ENCODE measurements at places on chromosomes 2 and 18.

GRCh38 chr18:39607034-39607433, 2041.4 kb upstream of the CELF4 start:
- DNase-seq: no peak

- no peak for DNase-seq
Measured at GRCh38 chr2:42385225-42385624, 24.2 kb upstream of the COX7A2L start.

GRCh38 chr2:64768491-64769005, 114.8 kb upstream of the SERTAD2 start:
- no peak for DNase-seq

DNA sequence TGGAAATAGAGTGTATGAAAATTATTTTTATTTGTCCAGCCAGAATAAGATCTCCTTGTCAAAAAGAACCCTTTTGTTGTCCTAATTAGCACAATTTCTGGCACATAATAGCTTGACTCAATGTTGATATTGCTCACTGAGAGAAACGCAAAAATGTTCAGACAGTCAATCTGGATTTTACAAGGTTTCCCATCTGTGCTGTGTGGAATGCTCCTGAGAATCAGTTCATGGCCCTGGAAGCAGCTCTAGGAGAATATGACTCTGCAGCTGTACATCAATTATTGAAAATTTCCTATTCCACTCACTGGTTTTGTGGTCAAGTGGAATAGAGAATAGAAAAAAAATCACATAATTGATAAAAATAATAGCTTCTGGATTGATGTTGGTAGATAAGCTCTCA, 1582.9 kb upstream of the NXPH2 start:
- no peak for DNase-seq

GRCh38 chr2:16156411-16156810, 216.1 kb downstream of the MYCN start:
- no peak for DNase-seq

DNA sequence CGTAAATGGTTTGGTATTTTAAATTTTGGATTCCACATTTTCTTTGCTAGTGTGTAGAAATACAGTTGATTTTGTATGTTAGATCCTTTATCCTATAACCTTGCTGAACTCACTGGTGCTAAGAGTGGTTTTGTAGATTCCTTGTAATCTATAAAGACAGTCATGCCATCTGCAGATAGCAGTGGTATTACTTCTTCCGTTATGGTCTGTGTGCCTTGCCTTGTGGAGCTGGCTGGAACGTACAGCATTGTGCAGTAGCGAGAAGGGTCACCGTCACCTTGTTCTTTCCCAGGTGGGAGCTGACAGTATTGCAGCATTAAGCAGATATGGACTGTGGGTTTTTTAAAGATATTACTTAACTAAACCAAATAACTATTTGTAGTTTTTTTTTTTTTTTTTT, 33.7 kb downstream of the ATP9B start:
- DNase-seq: no peak

GRCh38 chr2:158979772-158980171, 11.3 kb downstream of the TANC1 start:
- DNase-seq: no peak

GRCh38 chr2:21812766-21813165, 689.0 kb downstream of the TDRD15 start:
- DNase-seq: no peak

DNA sequence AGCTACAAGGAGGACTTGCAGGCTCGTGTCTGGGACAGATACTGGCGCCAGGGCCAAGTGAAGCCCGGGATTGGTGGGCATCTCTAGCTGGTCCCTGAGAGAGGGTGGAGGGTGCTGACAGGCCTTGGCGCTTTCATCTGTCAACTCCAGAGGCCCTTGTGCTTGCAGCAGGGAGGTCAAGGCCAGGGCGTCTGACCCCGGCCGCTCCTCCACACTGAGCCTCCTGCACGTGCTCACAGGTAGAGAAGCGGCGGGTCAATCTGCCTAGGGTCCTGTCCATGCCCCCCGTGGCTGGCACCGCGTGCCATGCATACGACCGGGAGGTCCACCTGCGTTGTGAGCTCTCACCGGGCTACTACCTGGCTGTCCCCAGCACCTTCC, 9.5 kb downstream of the CAPN10 start:
- no peak for DNase-seq

GRCh38 chr18:79413901-79414300, 18.2 kb downstream of the NFATC1 start:
- no peak for DNase-seq

GRCh38 chr18:10049747-10050146, 135.9 kb downstream of the VAPA start:
- no peak for DNase-seq

DNA sequence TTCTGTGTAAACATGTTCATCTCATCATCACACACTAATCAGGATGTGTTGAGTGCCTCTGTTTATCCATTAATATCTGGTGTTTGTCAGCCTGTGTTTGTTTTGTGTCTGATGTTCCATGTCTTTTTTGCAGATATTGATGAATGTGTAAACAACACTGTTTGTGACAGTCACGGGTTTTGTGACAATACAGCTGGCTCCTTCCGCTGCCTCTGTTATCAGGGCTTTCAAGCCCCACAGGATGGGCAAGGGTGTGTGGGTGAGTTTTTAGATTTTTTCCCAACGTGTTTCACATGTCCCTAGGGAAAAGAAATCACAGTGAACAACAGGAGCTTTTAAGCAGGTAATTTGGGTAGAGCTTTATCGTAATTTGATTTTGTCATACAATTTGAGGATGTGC, 133.7 kb upstream of the RASGRP3 start:
- DNase-seq: no peak

DNA sequence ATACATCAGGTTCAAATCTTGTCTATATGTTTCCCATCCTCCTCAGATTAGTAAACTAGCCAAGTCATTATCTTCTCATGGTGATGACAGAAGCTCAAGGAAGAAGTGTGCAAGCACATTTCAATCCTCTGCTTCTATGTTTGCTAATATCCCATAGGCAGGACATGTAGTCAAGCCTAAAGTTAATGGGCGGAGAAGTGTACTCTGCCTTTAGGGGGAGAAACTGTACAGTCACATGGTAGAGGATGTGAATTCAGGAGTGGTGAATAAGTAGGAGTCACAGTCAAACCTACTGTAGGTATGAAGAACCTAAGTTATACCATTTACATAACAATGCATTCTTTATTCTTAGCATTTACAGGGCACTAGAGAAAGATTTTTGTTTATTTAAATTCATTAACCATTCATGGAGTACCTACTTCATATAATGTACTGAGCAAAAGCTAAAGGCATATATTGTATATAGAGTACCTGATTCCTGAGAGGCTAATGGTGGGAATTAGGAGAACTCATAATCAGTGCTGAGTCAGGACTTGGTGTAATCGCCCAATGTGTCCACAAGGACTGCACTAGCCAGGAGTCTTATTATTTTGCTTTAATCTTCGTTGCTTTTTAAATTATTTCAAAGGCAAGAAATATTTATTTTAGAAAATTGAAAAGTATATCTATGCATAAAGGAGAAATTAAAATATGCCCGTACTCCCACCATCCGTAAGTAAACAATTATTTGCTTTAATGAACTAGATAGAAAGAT, 394.3 kb upstream of the ETAA1 start:
- DNase-seq: no peak

- DNase-seq: no peak
Measured at GRCh38 chr18:31143025-31143424, 19.6 kb downstream of the DSC1 start.

- DNase-seq: no peak
Measured at GRCh38 chr2:147204102-147204501, 640.7 kb upstream of the ACVR2A start.

GRCh38 chr2:3332133-3332532, 45.5 kb downstream of the EIPR1 start:
- no peak for DNase-seq

- DNase-seq: no peak
Measured at GRCh38 chr18:47253101-47253654, 1.7 kb upstream of the SKOR2 start.

DNA sequence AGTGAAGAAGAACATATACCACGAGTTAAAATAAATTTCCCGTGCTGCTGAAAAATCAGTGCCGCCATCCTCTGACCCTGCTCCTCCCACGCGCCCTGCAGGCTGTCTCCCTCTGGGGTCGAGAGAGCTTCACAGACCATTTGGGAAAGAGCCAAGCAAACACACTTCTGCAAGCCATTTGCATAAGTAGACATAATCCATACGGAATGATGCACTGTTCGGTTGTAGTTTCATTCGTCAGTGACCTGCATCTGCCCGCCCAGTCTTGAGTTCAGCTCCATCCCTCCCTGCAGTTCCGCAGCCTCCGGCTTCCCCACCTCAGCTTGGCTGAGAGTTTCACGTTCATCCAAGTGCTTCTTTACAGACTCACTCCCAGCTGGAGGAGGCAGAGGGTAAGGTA, 69.6 kb downstream of the TRAPPC12 start:
- no peak for DNase-seq

DNA sequence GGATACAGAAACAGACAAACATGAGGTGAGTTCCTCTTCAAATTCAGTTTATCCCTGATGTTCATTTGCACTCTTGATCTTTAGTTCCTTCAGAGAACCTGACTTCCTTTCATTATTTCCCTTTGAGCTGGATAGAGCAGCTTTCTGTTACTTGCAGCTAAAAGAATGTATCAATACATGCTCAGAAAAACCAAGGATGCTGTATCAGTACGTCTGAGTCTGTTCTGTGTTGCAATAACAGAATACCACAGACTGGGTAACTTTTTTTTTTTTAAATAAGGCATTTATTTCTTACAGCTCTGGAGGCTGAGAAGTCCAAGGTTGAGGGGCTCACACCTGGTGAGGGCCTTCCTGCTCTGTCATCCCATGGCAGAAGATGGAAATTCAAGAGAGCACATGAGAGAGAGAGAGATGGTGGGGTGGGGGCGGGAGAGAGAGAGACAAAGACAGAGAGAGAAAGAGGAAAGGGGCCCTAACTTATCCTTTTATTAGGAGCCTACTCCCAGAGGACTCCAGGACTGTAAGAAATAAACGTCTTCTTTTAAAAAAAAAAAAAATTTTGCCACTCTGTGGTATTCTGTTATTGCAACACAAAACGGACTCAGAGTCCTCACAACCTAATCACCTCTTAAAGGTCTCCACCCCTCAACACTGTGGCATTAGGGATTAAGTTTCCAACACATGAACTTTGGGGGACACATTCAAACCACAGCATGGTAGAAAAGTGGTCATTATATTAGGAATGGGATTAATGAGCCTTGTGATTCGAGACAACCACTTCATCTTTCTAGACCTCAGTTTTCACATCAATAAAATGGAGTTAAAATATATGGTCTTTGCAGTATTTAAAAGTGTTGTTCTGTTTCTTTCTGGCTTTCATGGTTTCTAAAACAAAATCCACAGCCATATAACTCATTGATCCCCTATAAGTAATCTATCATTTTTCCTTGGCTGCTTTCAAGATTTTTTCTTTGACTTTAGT, 18.4 kb upstream of the SELENOI start:
- DNase-seq: no peak

DNA sequence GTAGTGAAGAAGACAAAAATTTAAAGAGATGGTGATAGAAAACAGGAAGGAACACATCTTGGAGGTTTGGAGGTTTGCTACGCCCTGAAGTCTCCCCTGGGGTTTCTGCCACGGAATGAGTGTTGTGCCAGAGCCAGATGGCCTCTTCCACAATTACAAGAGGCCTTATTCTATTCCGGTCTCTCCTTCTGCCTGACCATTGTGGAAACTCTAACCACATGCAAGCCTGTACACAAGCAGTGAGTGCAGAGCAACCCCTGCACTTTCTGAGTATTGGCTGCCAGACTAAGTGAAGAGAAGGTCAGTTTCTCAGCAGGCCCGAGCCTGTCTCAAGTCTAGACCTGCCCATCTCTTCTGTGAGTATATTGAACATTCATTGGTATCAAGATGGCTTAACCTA, 22.7 kb upstream of the MYO1B start:
- DNase-seq: no peak

GRCh38 chr18:22349966-22350365, 67.7 kb downstream of the CTAGE1 start:
- no peak for DNase-seq

DNA sequence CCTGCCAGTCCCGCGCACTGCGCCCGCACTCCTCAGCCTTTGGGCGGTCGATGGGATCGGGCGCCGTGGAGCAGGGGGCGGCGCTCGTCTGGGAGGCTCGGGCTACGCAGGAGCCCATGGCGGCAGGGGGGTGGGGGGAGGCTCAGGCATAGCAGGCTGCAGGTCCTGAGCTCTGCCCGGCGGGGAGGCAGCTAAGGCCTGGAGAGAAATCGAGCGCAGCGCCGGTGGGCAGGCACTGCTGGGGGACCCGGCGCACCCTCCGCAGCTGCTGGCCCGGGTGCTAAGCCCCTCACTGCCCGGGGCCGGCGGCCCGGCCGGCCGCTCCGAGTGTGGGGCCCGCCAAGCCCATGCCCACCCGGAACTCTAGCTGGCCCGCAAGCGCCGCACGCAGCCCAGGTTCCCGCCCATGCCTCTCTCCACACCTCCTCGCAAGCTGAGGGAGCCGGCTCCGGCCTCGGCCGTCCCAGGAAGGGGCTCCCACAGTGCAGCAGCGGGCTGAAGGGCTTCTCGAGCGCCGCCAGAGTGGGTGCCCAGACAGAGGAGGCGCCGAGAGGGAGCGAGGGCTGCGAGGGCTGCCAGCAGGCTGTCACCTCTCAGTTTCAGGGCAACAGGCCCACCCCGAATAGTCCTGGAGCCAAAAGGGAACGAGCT, 74.1 kb downstream of the PSMG2 start:
- no peak for DNase-seq

- no peak for DNase-seq
Measured at GRCh38 chr2:211203986-211204385, 647.6 kb downstream of the CPS1 start.

DNA sequence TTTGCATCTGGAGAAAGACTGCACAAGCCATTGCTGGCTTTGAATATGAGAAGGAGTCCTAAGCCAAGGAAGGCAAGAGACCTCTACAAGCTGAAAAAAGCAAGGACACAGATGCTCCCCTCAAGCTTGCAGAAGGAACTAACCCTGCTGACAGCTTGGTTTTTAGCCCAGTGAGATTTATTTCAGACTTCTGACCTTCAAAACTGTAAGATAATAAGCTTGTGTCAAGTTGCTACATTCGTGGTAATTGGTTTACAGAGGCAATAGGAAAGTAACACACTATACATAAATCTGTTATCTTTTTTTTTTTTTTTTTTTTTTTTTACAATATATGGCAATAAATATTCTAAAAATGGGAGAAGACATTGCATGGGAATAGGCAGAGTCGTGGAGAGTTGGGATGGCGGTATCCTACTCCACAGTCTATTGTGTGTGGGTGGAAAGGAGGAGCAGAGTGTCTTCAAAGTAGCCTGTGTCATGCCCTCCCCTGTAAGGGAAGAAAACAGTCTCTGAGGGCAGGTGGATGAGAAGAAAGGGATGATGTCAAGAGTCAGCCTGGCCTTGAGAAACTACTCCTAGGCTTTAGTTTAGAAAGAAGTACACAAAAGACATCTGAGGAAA, 196.9 kb downstream of the THSD7B start:
- DNase-seq: no peak

GRCh38 chr18:76406791-76407190, 88.3 kb downstream of the ZNF516 start:
- DNase-seq: no peak

GRCh38 chr2:71463342-71463654, 9.9 kb downstream of the DYSF start:
- no peak for DNase-seq

- DNase-seq: no peak
Measured at GRCh38 chr18:57748770-57749603, 54.1 kb downstream of the ATP8B1 start.

Data from stimulated activated CD8-positive, alpha-beta memory T cell treated with anti-CD3 and anti-CD28 coated beads, Interleukin-4, amount 100 ng/mL, for 1 hour (primary cell).